Osteoblast (primary cell): ENCODE measurements at places on chromosomes 1 and 21. TPM values are rescaled to one million over a fixed set of nuclear protein-coding genes. Genes with fewer than 3 reads are reported as not detected.

DNA sequence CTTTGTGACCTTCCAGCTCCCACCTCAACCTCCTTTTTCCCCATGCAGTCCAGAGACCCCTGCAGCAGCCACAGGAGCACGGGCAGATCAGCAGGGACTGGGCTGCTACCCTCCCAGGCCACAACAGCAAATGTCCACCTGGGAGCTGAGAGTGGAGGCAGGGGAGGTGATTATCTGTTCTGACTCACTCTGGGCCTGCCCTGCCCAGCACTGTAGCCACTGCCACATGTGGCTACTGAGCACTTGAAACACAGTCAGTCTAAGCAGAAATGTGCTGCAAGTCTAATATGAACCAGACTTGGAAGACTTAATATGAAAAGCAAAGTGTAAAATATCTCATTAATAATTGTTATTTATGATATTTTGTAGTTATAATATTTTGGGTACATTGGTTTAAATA, 148.9 kb upstream of the VANGL1 start:
- H3K27me3 ChIP-seq, result no peaks in the 10 kb centered on the region
- H3K4me3 ChIP-seq, result no peak overlapping the region
- H3K36me3 ChIP-seq, result no peaks in the 10 kb centered on the region
- H3K27ac ChIP-seq, result no peak overlapping the region
- H3K4me1 ChIP-seq, result peaks cover 32% of the 10 kb centered on the region

Gene CNTN2
- under 0.01 TPM in 1 of 2 replicates, not detected in the other for total RNA-seq

DNA sequence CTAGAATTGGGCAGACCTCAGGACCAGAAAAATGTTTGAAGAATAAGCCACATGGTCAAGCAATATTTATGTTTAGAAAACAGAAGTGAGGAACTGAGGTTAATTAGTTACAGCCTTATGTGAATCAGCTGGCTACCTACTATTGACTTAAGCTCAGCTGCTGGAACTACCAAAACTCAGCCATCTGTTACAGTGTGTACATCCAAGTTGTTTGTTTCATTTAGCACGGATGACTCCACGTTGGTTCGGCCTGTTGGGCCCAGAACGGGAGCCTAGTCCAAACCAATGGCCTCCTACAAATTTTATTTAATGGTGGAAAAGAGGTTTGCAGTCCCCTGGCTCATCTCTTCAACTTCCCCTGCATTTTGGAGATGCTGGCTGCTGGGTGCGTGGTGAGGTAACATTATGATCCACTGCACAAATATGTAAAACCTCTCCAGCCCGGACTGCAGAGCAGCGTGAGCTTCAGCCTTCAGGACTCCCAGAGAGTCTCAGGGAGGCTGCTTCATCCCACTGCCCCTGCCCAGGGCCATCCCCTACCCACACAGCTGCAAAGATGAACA, 143.4 kb downstream of the ZZZ3 start:
- DNase-seq, result peak; percentile 89
- no peaks in the 10 kb centered on the region for H3K27me3 ChIP-seq
- H3K36me3 ChIP-seq, result no peaks in the 10 kb centered on the region
- H3K4me1 ChIP-seq, result peaks cover 75% of the 10 kb centered on the region
- H3K4me3 ChIP-seq, result peak overlapping the region; percentile 31
- peak overlapping the region; percentile 98 for H3K27ac ChIP-seq

DNA sequence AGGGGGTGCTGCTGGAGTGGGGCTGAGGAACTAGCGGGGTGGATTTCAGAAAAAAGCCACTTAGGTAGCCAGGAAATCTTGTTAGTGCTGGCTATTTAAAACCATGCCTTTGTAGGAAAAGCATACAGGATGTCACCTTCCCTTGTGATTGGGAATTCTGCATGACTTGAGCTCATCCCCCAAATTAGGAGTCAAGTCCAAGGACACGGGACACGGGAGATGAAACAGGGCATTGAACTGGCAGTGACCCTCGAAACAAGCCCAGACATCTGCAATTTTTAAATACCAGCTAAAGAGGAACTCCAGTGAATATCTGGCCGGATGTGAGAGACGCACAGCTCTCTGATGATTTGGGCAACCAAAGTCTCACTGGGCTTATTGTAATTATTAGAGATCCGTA, 32.8 kb downstream of the C2CD2 start:
- no peak overlapping the region for H3K27ac ChIP-seq
- H3K4me1 ChIP-seq, result peaks cover 39% of the 10 kb centered on the region
- H3K36me3 ChIP-seq, result peaks cover 18% of the 10 kb centered on the region
- no peak for DNase-seq

Gene SLAMF1
- total RNA-seq, result not detected in 2 replicates

Gene C1QA
- 1.1 TPM in 1 of 2 replicates, not detected in the other for total RNA-seq

- H3K36me3 ChIP-seq, result no peaks in the 10 kb centered on the region
- no peak overlapping the region for H3K4me3 ChIP-seq
- H3K27ac ChIP-seq, result no peak overlapping the region
- H3K27me3 ChIP-seq, result no peaks in the 10 kb centered on the region
Observed at GRCh38 chr1:189662190-189662589, 815.5 kb downstream of the BRINP3 start.

GRCh38 chr1:197808880-197809279, 33.6 kb upstream of the DENND1B start:
- peaks cover 2% of the 10 kb centered on the region for H3K4me1 ChIP-seq
- H3K36me3 ChIP-seq, result no peaks in the 10 kb centered on the region
- no peak overlapping the region for H3K27ac ChIP-seq
- H3K27me3 ChIP-seq, result no peaks in the 10 kb centered on the region
- no peak for DNase-seq
- H3K4me3 ChIP-seq, result no peak overlapping the region

GRCh38 chr1:203017692-203018091, 8.6 kb upstream of the PPFIA4 start:
- no peak overlapping the region for H3K27ac ChIP-seq
- no peak overlapping the region for H3K4me3 ChIP-seq
- H3K36me3 ChIP-seq, result peaks cover 84% of the 10 kb centered on the region

DNA sequence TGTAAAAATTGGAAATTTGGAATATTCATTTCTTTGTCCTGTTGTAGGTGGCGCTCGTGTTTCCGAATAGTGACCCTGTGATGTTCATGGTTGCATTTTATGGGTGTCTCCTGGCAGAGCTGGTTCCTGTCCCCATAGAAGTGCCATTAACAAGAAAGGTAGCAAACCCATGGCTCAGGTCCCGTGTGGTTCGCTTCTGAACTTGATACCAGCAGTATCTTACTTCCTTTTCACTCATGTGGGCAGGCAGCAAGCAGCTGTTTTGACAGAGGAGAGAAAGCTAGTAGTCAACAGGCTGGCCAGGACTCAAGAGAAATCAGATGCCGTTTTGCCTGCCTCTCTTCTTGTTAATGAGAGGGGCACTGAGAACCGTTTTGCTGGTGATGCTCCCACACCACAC, 72.8 kb downstream of the S100B start:
- peaks cover 30% of the 10 kb centered on the region for H3K36me3 ChIP-seq
- no peak overlapping the region for H3K27ac ChIP-seq

DNA sequence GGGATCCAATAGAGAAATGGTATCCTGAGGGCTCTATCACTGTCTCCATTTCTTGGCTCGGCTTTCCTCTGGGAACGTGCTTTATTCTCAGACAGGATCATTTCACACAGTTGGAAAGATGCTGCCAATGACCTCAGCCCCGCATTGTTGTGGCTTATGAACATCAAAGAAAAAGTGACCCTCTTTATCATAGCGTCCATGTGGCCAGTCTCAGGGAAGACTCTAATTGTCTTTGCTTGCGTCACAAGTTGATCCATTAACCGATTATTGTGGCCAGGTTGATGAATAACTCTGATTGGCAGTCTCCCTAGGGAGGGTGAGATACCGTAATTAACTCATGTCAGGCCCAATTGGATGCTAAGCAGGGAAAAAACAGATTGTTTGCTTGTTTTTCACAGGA, 10.4 kb upstream of the TMEM9 start:
- DNase-seq, result no peak
- H3K27me3 ChIP-seq, result peaks cover 35% of the 10 kb centered on the region
- no peak overlapping the region for H3K27ac ChIP-seq
- no peaks in the 10 kb centered on the region for H3K36me3 ChIP-seq

Gene TFF2
- not detected in 2 replicates for total RNA-seq

DNA sequence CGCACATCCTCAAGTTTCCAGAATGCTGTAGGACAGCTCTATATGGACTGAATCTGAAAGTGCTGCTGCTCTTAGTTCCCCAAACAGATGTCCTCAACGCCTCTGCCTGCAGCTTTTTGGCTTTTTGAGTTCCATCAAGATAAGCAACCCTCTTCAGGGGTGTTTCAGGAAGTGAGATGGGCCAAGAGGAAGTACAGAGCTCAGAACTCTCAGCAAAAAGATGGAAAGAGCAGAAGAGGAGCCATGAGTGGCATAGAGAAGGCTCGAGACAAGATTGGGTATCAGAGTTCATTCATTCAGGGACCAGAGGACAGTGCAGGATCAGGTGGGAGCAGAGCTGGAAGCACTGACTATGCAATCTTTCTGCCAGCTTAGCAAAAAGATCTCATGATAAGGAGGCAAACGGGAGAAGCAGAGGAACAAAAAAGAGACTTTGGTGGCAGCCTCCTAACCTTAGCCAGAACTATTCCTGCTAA, at the start of the genes ADORA3 and TMIGD3:
ADORA3 (minus strand) TSS at position 49 of the 476 bp plus-strand sequence. CDS start 279 bp downstream, outside the sequence.
TMIGD3 (minus strand) TSS at position 49 of the 476 bp plus-strand sequence. CDS start 279 bp downstream, outside the sequence.
- peaks cover 13% of the 10 kb centered on the region for H3K4me1 ChIP-seq
- peaks cover 12% of the 10 kb centered on the region for H3K27me3 ChIP-seq
- H3K36me3 ChIP-seq, result no peaks in the 10 kb centered on the region
- H3K4me3 ChIP-seq, result no peak within 1 kb of the TSS
- no peak within 1 kb of the TSS for H3K27ac ChIP-seq

DNA sequence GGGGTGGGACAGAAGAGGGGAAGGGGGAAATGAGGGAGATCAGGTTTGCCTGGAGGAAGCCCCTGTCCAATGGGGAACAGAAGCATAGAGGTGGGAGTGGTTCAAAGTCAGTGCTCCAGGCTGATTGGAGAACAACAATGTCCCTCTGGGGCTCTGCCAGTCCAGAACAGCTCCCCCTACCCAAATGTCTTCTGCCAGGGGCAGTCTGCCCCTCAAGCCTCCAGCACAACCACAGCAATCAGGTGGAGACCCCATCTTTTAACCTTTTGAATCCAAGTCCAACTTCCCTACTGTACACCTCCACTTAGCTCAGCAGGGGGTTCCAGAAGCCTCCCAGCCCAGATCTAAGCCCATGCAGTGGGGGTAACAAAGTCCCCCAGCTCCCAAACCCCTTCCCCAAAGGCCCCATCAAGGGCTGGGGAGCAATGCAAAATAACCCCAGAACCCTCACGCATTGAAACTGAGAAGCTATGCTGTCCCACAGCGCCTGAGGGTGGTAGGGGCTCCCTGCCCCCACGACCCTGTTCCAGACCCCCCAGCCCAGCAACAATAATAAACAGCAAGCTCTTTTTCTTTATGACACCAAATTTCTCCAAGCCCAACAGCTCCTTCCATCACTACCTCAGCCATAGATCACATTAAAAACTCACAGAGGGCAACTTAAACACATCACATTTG, 3.3 kb downstream of the AHDC1 start:
- peak overlapping the region; percentile 56 for H3K27ac ChIP-seq
- H3K4me3 ChIP-seq, result no peak overlapping the region
- H3K27me3 ChIP-seq, result no peaks in the 10 kb centered on the region
- no peaks in the 10 kb centered on the region for H3K36me3 ChIP-seq
- H3K4me1 ChIP-seq, result peaks cover 51% of the 10 kb centered on the region
- peak; percentile 92 for DNase-seq

- peaks cover 35% of the 10 kb centered on the region for H3K4me1 ChIP-seq
- DNase-seq, result peak; percentile 45
- no peaks in the 10 kb centered on the region for H3K36me3 ChIP-seq
- H3K27me3 ChIP-seq, result no peaks in the 10 kb centered on the region
- no peak overlapping the region for H3K4me3 ChIP-seq
- H3K27ac ChIP-seq, result peak overlapping the region; percentile 94
Observed at GRCh38 chr1:59732214-59732955, 82.4 kb upstream of the HOOK1 start.

Gene ALPL
- total RNA-seq, result 7.1 and 8.0 TPM in 2 replicates

GRCh38 chr1:102790997-102791396, 317.3 kb downstream of the COL11A1 start:
- no peak for DNase-seq
- H3K4me3 ChIP-seq, result no peak overlapping the region
- H3K36me3 ChIP-seq, result no peaks in the 10 kb centered on the region
- no peaks in the 10 kb centered on the region for H3K4me1 ChIP-seq
- no peak overlapping the region for H3K27ac ChIP-seq

GRCh38 chr1:233638513-233638912, 24.6 kb downstream of the KCNK1 start:
- peaks cover 7% of the 10 kb centered on the region for H3K4me1 ChIP-seq
- no peaks in the 10 kb centered on the region for H3K36me3 ChIP-seq
- H3K4me3 ChIP-seq, result no peak overlapping the region
- no peaks in the 10 kb centered on the region for H3K27me3 ChIP-seq
- no peak for DNase-seq
- H3K27ac ChIP-seq, result no peak overlapping the region

Gene TTLL7
- total RNA-seq, result 13.8 and 15.3 TPM in 2 replicates

DNA sequence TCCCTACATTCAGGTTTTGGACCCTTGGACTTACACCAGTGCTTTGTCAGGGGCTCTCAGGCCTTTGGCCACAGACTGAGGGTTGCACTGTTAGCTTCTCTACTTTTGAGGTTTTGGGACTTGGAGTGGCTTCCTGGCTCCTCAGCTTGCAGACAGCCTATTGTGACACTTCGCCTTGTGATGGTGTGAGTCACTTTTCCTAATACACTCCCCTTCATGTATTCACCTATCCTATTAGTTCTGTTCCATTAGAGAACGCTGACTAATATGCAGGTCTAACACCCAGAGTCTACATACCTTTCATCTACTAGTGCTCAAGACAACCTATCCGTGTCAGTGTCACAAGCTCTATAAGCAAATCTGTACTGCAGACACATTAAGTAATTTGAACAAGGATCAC, 605.3 kb downstream of the KCNT2 start:
- H3K4me1 ChIP-seq, result no peaks in the 10 kb centered on the region
- no peak overlapping the region for H3K27ac ChIP-seq
- no peak overlapping the region for H3K4me3 ChIP-seq
- H3K36me3 ChIP-seq, result no peaks in the 10 kb centered on the region
- DNase-seq, result no peak
- H3K27me3 ChIP-seq, result no peaks in the 10 kb centered on the region

GRCh38 chr1:206705191-206705590, 20.5 kb downstream of the MAPKAPK2 start:
- no peaks in the 10 kb centered on the region for H3K36me3 ChIP-seq
- DNase-seq, result peak; percentile 86
- peaks cover 57% of the 10 kb centered on the region for H3K4me1 ChIP-seq

GRCh38 chr1:83769594-83770318, 229.2 kb downstream of the TTLL7 start:
- no peaks in the 10 kb centered on the region for H3K36me3 ChIP-seq
- H3K27me3 ChIP-seq, result no peaks in the 10 kb centered on the region
- no peak for DNase-seq
- no peak overlapping the region for H3K4me3 ChIP-seq
- no peak overlapping the region for H3K27ac ChIP-seq
- no peaks in the 10 kb centered on the region for H3K4me1 ChIP-seq

- H3K36me3 ChIP-seq, result no peaks in the 10 kb centered on the region
- no peak overlapping the region for H3K27ac ChIP-seq
- H3K4me1 ChIP-seq, result no peaks in the 10 kb centered on the region
- no peak overlapping the region for H3K4me3 ChIP-seq
- no peak for DNase-seq
Observed at GRCh38 chr1:207903767-207904166, 7.2 kb downstream of the CD34 start.
